ELR (cell line): ENCODE measurements at places on chromosomes 16 and 17.

DNA sequence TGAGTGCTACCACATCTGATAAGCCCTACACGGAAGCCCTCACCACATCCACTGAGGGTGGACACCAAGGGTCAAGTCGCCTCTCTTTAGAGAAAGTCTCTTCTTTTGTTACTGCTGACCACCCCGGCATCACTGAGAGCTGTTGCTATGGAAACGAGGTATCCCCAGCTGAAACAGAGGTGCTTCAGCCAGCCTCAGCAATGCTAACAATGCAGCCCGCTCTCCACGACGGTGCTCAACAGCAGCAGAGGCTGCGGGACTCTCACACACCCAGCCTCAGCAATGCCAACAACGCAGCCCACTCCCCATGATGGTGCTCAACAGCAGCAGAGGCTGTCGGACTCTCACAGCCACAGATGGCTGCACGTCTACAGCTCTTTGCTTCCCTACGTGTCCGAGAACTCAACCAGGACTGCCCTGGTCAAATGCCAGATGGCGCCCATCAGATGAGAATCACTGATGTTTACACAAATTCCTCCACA lies 41.4 kb downstream of the VPS53 start:
- no peak for DNase-seq

GRCh38 chr17:48634493-48635208 lies 8.5 kb upstream of the HOXB9 start:
- no peak for DNase-seq

DNA sequence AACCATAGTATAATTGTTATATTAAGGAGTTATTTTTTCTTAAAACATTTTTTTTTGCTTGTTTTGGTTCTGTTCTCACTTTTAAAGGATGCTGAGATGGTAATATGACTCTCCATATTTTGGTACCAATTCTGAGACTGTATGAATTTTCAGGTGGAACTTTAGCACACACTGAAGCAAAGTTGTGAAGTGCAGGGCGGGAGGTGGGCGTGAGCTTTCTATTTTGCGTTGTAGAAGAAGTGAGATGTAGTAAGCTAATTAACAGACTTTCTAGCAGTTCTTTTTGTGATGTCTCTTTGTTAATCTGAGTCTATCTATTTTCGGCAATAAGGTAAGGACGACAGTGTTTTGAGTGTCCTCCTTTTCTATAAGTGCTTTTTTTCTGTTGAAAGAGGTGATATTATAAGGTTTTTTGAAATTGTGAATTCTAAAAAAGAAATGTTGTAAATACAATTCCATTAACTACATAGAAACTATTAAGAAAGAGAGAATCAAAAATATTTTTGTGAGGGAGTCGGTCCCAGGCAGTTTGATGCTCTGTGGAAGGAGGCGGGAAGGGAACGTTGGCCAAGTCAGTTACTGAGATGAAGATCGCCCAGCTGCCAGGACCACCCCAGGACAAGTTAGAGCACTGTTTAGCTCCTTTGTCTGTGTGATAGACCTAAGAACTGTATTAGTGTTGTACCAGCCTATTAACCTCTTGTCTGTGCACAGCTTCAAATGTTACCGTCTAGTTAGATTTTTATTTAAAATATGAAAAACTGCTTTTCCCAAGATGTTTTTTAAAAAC lies 65.0 kb downstream of the CCDC182 start:
- DNase-seq = no peak

GRCh38 chr16:73997971-73998370 lies 298.6 kb upstream of the PSMD7 start:
- DNase-seq = no peak

- DNase-seq = no peak
Measured at GRCh38 chr17:44293509-44294226, 14.7 kb upstream of the RUNDC3A start.

- peak; percentile 44 for DNase-seq
Measured at GRCh38 chr17:19904412-19904811, 36.7 kb upstream of the ULK2 start.

DNA sequence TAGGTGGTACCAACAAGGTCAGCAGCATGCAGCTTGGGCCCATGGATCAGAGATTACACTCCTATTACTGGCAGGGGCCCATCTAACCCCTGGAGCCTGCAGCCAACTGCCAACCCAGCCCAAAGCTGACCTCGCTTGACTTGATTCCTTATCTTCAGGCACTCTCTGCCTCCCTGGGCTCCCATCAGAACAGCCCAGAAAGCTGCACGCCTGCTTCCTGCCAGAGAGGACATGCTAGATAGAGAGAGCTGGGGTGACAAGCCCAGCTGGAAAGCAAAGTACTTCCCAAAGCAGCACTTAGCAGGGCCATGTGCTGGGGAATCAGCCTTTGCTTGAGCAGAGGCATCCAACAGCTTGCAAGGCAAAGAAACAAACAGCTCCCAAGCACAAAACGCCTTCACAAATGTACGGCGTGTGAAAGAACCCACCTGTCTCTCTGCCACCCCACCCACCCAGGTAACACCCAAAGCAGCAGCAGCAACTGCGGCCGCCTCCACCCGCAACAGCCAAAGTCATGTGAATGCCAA lies 74.2 kb upstream of the NLK start:
- no peak for DNase-seq

DNA sequence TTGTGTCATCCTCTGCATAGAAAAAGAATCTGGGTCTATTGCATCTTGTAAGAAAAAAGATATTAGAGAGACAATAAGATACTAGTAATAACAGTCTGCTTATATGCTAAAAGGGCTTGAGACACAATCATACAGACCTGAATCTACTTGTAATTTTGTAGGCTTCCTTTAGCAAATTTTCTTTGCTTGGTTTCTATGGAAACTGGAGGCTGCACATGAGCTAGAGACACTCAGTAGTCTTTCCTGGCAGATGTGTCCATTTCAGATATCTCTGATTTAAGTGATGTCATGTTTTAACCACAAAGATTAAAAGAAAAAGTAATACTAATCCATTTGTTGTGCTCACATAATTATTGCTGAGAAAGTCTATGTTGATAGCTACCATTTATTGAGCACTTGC lies 123.9 kb upstream of the GNAO1 start:
- no peak for DNase-seq

- no peak for DNase-seq
Measured at GRCh38 chr17:6021011-6021400, 49.2 kb upstream of the WSCD1 start.

DNA sequence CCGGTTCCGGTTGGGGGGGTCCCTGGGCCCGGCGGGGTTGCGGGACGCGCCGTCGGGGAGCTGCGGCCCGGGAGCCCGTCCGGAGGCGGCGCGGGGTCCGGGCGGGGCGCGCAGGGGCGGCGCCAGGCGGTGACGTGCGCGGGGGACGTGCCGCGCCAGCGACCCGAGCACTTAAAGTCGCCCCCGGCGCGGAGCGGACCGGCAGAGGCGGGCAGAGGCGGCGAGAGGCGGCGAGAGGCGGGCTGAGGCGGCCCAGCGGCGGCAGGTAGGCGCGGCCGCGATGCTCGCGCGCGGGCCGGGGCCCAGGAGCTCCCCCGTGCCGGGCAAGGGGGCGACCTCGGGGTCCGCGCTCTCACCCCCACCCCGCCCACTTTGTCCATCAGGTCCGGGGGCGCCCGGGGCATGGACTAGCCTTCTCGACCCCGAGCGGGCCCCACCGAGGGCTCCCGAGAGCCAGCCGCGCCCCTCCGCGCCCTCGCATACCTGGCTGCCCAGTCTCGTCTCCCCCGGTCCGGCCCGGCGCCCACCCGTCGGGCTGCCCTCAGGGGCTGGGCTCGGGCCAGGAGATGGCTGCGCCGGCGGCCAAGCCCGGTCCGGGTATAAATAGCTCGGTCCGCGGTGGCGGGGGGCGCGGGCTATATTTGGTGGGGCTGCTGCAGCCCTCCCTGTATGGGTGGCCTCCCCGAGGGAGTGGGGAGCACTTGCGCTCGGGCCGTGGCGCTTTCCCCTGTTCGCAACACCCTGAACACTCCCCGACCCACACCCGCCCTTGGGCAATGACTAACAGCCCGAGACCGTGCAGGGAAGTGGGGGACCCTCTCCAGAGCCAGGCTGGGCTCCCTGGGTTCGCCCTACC lies at the start of gene SLC16A3:
TSS of gene SLC16A3 (plus strand) at position 201 of the 856 bp plus-strand sequence. CDS start 6,967 bp downstream, outside the sequence.
- DNase-seq = peak; percentile 91

- DNase-seq = peak; percentile 39
Measured at GRCh38 chr16:88505405-88506082, 52.5 kb downstream of the ZFPM1 start.

GRCh38 chr16:83835586-83836566 lies 28.1 kb downstream of the HSBP1 start:
- peak; percentile 82 for DNase-seq

DNA sequence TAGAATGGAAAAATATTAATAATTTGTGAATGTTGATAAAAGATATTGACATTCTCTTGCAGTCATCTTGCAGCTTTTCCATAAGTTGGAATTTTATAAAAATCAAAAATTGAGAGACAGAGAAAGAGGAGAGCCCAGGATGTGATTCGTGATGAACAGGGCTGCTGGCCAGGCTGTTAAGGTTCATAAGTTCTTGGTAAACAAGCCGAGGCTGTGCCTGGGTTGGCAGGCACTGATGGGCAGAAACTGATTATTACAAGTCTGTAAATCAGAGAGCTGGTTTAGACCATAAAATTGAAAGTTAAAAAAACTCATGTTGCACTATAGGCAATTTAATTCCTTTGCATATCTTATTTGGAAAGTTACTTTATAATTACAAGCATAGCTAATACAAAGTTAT lies 533.7 kb downstream of the HAPSTR1 start:
- no peak for DNase-seq

DNA sequence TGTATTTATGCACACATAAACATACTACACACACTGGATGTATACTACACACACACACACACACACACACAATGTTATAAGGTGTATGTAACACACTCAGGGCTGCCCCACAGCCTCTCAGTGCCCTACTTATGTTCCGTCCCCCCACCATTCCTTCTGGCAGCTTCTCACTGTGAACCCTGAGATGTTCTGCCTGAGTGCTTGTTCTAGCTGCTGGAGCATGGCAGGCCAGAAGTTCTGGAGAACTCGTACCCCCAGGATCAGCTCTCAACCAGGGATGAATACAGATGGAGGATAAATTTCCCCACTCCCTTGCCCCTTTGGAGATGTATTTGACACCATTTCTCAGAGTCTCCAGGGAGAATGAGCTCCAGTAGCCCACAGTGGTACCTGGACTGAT lies 76.4 kb downstream of the CDH13 start:
- DNase-seq = no peak

DNA sequence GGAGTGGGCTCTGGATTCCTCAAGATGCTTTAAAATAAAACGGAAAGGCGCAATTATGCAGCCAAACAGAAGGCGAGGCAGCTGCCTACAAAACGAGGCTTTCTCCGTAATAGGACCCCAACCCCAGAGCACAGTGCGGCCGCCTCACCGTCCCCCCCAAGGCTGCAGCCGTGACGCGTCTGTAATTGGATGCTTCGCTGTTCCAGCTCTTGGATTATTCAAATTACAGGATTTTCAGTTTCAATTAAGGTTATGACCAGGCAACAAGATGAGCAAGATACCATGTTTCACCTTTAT lies 37.3 kb upstream of the ABR start:
- no peak for DNase-seq

DNA sequence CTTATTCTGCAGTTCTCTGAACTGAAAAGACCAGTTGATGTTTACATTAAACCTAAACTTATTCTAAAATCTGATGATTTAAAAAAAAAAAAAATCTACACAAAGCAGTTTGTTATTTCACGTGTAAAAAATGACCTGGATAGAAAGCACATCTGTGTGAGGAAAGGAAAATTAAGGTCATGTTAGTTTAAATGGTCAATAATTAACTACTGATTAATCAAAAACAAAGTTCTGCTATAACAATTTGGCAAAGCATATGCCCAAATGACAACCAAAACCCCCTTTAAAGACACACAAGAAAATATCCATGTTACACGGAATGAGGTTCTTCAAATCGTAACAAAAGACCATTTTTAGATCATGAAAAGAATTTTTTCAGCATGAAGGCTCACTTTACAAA lies 30.4 kb downstream of the CACNG1 start:
- DNase-seq = no peak

GRCh38 chr17:55416000-55416399 lies 5.6 kb downstream of the MMD start:
- no peak for DNase-seq

DNA sequence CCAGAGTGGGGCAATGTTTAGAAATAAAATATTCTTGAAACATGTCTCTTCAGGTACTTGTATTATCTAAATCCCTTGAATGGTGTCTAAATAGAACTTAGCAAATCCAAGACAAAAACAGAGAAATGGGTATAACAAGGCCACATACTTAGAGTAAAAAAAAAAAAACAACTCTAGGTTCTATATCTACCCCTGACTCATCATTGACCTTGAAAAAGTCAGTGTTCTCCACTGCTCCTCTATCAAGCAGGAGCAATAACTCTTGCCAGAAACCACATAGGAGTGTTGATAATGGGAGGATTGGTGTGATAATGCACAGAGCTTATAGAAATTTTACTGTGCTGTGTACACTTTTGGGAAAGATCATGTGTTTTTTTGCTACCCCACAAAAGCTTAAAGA lies 296.6 kb upstream of the PMFBP1 start:
- DNase-seq = peak; percentile 14

DNA sequence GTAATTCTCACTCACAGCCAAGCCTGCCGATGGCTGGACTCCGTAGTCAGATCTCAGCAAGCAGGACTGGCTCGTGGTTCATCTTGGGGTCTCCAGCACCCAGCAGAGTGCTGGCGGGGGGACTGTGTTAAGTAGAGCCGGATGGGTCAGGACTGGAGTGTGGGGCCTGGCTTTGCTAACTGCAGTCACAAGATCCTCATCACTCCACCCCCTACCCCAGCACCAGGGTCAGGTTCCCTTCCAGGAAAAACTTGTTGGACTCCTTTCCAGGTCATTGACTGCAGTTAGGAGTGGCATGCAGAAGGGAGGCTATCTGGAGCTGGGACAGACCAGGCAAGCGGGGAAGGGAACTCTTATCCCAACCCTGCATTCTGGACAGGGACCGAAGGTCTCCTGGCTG lies 6.0 kb downstream of the CIITA start:
- no peak for DNase-seq

- DNase-seq = no peak
Measured at GRCh38 chr16:730666-731509, 4.0 kb downstream of the HAGHL start.

GRCh38 chr16:17432901-17433576 lies 37.7 kb downstream of the XYLT1 start:
- no peak for DNase-seq

DNA sequence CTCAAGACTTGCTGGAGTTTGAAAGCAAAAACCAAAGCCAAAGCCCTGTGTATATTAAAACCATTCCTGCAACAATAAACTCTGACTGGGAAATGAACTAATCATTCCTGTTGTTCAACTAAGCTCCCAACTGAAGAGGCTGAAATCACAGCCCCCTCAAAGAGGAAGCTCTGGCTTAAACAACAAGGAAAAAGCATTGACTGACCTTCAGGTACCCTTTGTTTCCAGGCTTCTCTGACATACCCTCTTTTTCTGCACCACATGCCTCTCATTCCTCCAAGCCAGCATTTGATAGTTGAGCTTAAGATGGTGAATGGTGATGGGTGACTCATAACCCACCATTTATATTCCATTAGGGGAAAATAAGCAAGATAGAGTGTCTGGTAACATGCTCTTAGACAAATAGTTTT lies 470.9 kb upstream of the SOX9 start:
- peak; percentile 24 for DNase-seq

GRCh38 chr16:11686713-11687380 lies 18.6 kb downstream of the SNN start:
- no peak for DNase-seq
